ENCODE measurements at places on chromosomes 12 and 14. TPM values are rescaled to one million over a fixed set of nuclear protein-coding genes. Genes with fewer than 3 reads are reported as not detected.

The LALBA gene
- not detected for total RNA-seq

The STXBP6 gene
- total RNA-seq: 2.4 TPM

The RNASE4 gene
- 4.1 TPM for total RNA-seq

The TSPAN31 gene
- total RNA-seq: 17.1 TPM

The SCNN1A gene
- 0.30 TPM for total RNA-seq

The CCDC184 gene
- total RNA-seq: 0.47 TPM

The PYGL gene
- total RNA-seq: 7.6 TPM
